ENCODE measurements at places on chromosomes 11 and 22. TPM values are rescaled to one million over a fixed set of nuclear protein-coding genes. Genes with fewer than 3 reads are reported as not detected.
A peak's percentile ranks its signal among the peaks of the same experiment; 100 is the strongest.

The POU2AF3 gene
- 1.1 TPM for total RNA-seq

The LAYN gene
- total RNA-seq = 23.1 TPM

The CDC42BPG gene
- total RNA-seq = 1.2 TPM

GRCh38 chr11:2127482-2128129, 11.6 kb downstream of the IGF2 start:
- no peak for DNase-seq

DNA sequence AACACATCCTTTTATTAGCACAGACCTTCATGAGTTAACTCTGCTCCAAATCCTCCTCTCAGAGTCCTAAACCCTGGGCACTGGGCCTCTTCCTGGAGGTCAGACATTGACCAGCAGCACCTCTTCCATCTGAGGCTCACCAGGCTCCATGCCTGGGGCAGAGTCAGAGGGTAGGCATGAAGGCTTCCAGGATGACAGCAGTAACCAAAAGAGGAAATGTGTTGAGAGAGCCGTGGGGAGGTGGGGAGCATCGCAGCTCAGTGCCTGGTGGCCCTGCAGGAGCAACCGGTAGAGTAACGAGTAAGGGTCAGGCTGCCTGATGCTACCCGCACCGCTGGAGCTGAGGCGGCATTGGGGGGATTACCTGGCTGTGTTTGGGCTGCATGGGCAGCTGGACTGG, 9.4 kb upstream of the NAV2 start:
- peak; percentile 57 for DNase-seq

DNA sequence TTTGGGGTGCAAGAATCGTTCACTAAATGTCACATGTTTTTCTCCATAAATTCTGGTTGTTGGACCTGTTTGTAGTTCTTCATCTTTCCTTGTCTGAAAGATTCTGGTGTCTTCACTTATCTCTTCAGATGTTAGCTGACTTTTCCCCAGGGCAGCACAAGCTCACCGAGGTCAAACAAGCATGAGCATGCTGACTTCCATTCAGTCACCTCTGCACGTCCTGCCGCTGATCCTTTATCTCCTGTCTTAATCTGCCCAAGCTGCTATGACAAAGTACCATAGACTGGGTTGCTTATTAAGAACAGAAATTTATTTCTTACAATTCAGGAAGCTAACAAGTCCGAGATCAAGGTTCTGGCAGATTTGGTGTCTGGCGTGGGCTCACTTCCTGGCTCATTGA, 800.6 kb downstream of the NTM start:
- no peak for DNase-seq

DNA sequence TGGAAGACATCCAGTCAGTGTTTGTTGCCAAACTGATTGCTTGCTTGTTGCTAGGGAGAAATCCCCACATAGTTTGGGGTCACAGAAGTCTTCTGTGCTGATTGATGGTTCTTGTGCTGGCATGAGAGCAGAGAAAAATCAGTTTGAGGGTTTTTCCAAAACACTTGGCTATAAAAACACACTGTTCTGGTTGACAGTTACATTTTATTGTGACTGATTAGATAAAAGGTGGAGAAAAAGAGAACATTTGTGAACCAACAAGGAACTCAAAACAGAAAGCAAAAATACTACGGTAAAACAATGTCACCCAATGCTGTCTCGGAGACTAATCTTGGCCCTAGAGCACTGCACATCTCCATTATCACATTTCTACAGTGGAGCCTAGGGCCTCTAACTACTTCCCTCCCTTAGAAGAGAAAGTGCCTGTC, 14.4 kb upstream of the EIF4G2 start:
- DNase-seq = no peak

DNA sequence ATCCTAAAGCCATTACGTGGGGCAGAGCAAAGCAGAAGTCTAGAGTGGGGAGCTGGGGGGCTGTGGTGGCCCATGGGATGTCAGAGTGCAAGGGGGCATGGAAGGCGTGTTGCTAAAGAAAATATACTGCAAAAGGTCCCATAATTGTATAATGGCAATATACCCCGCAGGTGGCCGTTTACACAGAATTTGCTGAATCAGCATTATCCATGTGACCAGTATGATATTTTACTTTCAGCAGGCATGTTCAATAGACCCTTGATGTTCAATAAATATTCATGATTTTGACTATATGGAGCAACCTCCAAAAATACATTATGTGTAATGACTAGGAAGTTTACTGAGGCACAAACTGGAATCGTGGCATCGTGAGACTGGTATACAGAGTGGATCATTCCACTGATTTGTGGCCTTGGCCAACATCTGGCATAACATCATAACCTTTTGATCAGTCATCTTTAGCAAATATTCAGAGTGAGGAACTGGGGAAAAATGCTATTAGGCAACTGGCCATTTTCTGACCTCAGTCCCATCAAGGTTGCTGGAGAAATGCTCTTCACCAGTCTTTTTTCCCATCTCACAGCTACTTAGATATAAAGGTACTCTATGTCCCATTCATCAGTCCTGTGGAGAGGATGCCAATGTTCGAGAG, 29.3 kb upstream of the PPP2R1B start:
- DNase-seq = no peak

GRCh38 chr11:80958987-80959386, 1518.2 kb upstream of the TENM4 start:
- no peak for DNase-seq

DNA sequence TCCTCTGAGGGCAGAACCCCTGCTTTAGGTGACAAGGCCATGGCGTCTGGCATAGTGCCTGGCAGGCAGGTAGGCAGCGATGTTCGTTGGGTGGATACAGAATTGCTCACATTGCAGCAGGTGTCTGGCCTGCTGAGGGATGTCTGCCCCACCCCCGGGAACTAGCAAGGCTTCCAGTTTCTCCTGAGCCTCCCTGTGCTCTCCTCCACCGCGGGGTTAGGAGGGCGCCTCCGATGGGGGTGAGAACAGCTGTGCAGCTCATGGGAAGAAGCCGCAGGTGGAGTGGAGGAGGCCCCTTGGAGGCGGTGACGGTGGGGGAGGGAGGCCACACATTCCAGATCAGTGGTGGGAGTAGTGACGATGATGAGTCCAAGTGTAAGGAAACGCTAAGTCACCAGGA, 48.3 kb upstream of the JAM3 start:
- DNase-seq = no peak

- peak; percentile 83 for DNase-seq
Observed at GRCh38 chr22:17742527-17742902, 31.8 kb downstream of the BID start.

- no peak for DNase-seq
Observed at GRCh38 chr22:44686873-44687600, 15.0 kb upstream of the PRR5 start.

DNA sequence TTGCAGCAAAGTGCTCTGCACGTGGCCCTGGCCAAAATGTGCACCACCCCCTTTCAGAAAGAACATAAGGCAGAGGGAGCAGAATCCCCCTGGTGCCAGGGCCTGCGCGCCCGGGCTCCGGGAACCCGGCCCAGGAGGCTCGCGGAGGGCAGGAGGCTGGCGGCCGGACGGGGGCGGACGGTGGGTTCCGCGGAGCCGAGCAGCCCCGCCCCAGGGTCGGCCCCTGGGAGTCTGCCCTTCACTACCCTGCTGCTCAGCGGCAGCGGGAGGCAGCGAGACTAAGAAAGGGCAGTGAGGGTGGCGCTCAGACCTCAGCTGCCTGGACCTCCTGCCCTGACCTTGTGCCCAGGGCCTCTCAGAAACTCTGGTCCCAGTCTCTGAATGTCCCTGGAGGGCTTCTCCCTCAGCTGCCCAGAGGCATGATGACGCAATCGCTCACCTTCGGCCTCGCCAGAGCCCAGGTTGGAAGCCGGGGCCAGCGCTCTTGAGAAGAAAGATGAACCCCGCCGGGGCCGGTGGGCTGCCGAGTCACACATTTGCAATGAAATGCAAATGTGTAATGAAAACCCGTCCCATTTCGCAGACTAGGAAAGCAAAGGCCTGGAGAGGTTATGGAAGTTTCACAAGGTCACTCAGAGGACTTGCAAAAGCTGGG, 1.1 kb upstream of the CLMP start:
- DNase-seq = no peak

DNA sequence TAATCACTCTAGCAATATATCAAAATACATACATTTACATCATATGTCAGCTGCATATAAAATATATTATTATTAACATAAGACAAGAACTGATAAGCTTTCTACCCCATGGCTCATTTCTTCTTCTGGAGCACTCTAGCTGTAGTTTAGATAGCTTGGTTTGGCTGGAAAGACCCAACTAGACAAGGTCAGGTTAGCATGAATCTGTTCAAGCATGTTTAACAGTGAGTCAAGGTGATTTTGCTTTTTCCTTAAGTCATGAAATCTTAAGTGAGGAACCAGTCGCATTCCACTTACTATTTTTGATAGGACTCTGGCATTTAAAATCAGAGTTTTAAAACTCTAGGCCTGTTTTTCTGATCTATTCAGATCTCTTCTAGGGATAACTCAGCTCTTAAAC, 157.0 kb upstream of the PDGFD start:
- no peak for DNase-seq

DNA sequence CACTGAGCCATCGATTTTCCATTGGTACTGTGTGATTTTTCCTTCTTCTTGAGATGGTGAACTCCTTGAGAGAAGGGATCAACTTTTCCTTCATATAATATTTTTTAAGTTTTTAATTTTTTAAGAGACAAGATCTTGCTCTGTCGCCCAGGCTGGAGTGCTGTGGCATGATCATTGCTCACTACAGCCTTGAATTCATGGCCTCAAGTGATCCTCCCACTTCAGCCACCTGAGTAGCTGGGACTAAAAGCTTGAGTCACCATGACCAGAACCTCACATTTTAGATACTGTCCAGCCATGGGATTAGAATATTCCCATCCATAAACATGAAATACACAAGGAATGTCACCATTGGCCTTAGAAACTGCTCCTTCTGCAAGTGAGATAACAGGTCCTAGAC, 66.9 kb upstream of the CHRM4 start:
- no peak for DNase-seq

GRCh38 chr22:25167834-25168601, 31.6 kb upstream of the CRYBB3 start:
- no peak for DNase-seq

DNA sequence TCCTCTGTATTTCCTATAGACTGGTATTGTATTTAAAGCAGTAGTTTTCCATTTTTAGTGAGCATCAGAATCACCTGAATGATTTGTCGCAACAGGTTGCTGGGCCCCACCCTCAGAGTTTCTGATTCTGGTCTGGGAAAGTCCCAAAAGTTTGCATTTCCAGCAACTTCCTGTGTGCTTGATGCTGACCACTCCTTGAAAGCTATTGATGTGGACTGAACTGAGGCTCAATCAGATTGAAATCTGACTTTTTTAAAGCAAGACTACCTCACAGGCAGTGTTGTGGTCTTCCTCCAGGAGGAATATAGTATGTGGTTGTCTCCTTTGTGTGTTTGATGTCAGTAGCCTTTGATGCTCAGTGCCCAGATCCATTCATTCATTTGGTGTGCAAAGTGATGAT, 17.2 kb upstream of the MPZL2 start:
- DNase-seq = no peak

DNA sequence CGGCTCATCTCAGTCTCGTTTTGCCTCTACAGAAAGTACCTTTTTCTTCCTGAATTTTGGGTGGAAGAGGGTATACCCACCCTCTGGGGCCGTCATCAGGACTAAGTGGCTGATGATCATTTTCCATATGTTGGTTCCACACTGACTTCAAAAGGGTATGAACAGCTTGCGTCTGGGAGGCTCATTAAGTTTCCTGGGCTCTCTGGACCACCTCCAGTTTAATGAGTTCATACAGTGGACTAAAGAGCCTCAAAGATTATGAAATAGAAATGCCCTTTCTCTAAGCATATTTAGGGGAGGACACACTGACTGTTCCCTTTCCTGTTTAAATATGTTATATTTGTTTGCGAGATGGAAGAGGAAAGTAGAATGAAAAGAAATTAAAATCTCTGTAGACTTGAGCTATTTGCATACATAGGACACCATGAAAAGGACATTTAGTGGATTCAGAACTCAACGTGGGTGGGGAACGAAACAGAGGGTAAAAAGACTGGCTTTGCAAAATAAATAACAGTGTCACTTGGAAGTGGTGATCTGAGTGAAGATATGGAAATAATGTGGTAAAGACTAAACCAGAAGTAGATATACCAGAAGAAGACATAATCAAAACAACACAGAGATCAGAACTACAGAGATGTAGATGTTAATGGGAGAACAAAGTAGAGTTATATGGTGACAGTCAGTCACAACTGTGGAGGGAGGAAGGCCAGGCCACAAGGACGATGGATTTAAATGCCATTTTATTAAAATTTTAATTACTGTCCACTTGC, 18.7 kb downstream of the LDLRAD3 start:
- no peak for DNase-seq

DNA sequence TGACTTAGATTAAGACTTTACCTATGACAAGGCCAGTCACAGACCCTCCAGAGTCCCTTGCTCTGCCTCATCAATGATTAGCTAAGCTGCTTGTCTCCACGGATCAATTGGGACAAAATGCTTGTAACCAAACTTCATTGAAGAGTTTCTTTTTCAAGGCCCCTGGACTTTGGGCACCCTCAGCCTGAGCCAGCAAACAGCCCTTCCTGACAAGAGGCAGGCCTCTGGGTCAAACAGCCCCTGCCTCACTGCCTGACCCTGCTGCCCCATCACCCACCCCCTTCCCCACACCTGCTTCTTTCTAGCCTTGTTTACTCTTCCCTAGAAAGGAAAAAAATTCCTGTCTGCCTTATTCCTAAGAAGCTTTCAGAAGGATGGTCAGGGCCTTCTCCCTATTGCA, 26.3 kb upstream of the CDON start:
- DNase-seq = no peak

DNA sequence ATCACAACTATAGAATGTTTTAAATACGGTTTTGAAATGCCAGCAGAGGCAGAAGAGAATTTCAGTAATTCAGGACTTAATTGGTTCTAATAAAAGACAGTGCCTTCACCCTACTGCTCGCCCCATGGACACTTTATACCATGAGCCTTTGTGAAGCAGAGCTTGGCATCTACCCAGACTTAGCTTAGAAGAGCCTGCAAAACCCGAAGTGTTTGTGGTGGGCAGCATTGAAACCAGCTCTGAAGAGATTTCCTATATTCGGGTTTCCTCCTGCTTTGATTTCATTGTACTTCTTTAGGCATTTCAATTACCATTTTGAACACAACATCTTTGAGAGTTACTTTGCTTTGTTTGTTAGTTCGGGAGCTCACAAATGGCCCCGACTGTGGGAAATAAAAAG, 185.1 kb upstream of the MTNR1B start:
- DNase-seq = no peak

DNA sequence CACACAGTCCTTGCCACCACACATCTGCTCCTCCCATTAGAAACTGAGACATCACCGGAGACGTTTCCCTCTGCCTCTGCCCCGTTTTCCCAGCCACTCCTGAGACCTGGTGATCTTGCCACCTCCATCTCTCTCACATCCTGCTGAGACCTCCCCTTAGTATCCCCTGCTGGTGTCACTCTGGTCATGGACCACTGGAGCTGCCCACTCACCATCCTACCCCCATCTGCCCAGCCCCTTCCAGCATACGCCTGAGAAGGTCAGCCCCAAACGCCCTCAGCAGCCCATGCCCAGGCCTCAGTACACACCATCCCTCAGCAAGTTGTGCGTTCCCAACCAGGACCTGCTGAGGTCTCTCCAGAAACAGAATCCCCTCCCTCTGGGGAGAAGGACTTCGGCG, 64.3 kb downstream of the SHANK2 start:
- peak; percentile 13 for DNase-seq

All from aorta (tissue), 5 donors.